Glutamatergic neuron (in vitro differentiated cells): ENCODE measurements at places on chromosomes 1 and 21.

DNA sequence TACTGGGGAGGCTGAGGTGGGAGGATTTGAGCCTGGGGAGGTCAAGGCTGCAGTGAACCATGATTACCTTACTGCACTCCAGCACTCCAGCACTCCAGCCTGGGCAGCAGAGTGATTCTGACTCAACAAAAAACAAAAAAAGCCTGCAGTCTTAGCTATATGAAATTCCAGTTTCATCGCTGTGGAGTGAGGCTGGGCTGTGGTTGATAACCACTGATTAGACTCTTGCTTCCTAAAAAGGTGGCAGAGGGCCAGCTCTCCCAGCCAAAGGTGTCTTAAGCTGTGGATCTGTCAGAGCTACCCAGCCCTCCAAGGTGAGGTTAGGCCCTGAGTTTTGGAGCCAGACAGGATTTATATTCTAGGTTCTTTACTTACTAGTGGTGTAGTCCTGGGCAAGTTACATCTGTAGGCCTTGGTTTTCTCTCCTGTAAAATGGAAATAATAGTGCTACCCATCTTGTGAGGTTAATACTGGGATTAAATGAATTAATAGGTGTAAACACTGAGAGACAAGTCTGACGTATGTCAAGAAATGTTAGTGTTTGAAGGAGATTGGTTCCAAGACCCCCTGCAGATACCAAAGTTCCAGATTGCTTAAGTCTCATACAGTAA is 35.9 kb downstream of the TMCC2 start:
- H3K4me1 ChIP-seq, result peaks cover 41% of the 10 kb centered on the region
- DNase-seq, result no peak
- H3K36me3 ChIP-seq, result no peaks in the 10 kb centered on the region
- H3K27ac ChIP-seq, result no peak overlapping the region

- H3K27me3 ChIP-seq, result peaks cover 1% of the 10 kb centered on the region
- H3K4me1 ChIP-seq, result peaks cover 32% of the 10 kb centered on the region
- no peak for DNase-seq
- no peak overlapping the region for H3K4me3 ChIP-seq
- H3K27ac ChIP-seq, result no peak overlapping the region
- no peaks in the 10 kb centered on the region for H3K36me3 ChIP-seq
Observed at GRCh38 chr21:33198346-33199099, 31.2 kb upstream of the IFNAR2 start.

DNA sequence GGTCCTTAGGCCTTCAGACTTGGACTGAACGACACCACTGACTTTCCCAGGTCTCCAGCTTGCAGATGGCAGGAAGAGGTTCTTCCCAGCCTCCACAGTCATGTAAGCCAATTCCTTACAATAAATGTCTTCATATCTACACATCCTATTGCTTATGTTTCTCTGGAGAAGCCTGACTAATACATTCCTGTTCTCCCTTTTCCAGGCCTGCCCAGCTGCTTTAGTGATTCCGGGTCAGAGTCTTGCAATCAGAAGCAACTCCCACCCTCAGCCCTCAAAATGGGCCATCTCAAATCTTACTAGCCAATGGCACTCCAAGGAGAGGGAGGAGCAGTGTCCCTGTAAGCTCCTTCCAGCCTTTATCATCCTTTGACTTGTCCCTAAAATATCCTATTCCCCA is 16.4 kb upstream of the CPT2 start:
- peaks cover 7% of the 10 kb centered on the region for H3K4me1 ChIP-seq
- no peak overlapping the region for H3K4me3 ChIP-seq
- H3K27ac ChIP-seq, result no peak overlapping the region
- no peaks in the 10 kb centered on the region for H3K27me3 ChIP-seq

DNA sequence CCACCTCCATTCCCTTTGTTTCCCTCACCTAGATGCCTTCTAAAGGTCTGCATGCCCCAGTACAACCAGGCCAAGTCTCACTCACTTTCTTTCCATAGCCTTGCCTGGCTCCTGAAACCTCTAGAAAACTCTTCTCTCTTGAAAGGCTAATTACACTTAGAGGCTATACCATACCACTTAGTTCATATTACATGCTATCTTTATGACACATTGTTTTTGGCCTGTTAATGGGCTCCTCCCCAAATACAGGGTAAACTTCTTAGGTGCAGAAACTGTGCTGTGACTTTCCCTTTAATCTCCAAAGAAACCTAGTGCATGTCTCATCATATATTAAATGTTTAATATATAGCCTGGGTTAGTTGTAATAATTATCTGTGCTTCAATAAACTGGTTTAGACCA is 56.6 kb upstream of the C1orf105 start:
- no peak overlapping the region for H3K27ac ChIP-seq
- no peak for DNase-seq
- no peaks in the 10 kb centered on the region for H3K27me3 ChIP-seq
- peaks cover 4% of the 10 kb centered on the region for H3K4me1 ChIP-seq
- peaks cover 6% of the 10 kb centered on the region for H3K36me3 ChIP-seq
- H3K4me3 ChIP-seq, result no peak overlapping the region

DNA sequence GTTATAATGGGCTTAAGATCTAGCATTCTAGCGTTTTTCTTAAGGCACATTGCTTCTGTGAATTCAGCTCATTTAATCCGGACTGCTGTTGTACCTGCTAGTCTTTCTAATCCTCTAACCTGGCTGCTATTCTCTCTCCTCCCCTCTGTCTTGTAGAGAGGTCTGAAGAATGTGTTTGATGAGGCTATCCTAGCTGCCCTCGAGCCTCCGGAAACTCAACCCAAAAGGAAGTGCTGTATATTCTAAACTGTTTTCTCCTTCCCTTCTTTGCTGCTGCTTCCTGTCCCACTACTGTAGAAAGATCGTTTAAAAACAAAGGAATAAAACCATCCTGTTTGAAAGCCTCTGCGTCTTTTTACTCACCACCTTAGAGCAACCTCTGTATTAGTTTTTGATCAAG is 37.3 kb downstream of the CDC42 start:
- H3K27ac ChIP-seq, result no peak overlapping the region
- DNase-seq, result no peak
- no peaks in the 10 kb centered on the region for H3K36me3 ChIP-seq

- no peaks in the 10 kb centered on the region for H3K36me3 ChIP-seq
- no peak overlapping the region for H3K4me3 ChIP-seq
- no peaks in the 10 kb centered on the region for H3K4me1 ChIP-seq
- no peaks in the 10 kb centered on the region for H3K27me3 ChIP-seq
- H3K27ac ChIP-seq, result no peak overlapping the region
- no peak for DNase-seq
Observed at GRCh38 chr1:72094209-72094608, 188.1 kb downstream of the NEGR1 start.
